ENCODE measurements at places on chromosomes 5 and 9.
A peak's percentile ranks its signal among the peaks of the same experiment; 100 is the strongest.

DNA sequence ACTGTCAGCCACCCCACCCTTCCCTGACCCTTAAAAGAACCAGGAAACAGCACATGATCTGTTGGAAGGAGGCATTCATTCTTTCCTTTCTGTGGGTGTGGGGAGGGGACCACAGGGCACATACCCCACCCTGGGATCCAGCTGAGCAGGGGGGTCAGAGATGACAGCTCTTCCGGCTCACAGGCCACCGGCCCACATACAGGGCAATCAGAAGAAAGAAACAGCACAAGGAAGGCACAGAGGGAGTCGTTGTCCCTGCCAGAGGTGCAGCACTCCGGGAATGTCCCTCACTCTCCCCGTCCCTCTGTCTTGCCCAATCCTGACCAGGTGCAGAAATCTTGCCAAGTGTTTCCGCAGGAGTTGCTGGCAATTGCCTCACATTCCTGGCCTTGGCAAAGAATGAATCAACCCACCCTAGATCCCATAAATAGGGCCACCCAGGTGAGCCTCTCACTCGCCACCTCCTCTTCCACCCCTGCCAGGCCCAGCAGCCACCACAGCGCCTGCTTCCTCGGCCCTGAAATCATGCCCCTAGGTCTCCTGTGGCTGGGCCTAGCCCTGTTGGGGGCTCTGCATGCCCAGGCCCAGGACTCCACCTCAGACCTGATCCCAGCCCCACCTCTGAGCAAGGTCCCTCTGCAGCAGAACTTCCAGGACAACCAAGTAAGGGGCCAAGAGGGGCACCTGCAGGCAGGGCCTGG is at the start of gene LCN2:
Gene LCN2, plus strand, starts transcription at position 453 of the 701 bp plus-strand sequence. Its CDS starts 73 bp downstream, at position 526.
- DNase-seq = no peak

- DNase-seq = no peak
These were observed 128.5 kb upstream of the CPEB4 start for GRCh38 chr5:173759691-173760090.

- DNase-seq = peak; percentile 18
These were observed 926.3 kb upstream of the ARRDC3 start for GRCh38 chr5:92309336-92309991.

DNA sequence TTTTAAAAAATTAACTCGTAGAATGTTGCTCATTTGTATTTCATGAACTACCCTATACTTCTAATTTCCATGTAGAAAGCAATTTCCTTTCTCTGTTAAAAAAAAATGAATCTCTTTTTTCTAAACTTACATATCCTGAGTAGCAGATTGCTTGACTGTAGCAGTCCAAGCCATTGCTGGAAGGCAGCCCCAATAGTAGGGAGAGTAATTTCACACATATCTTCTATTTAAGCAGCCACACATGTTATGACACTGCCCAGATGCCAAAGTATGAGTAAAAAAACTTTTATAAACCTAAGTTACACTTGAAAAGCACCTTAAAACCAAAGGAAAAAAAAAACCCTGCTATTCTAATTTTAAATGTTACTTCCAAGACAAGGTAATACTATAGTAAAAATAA is 69.6 kb downstream of the FBXL17 start:
- no peak for DNase-seq

DNA sequence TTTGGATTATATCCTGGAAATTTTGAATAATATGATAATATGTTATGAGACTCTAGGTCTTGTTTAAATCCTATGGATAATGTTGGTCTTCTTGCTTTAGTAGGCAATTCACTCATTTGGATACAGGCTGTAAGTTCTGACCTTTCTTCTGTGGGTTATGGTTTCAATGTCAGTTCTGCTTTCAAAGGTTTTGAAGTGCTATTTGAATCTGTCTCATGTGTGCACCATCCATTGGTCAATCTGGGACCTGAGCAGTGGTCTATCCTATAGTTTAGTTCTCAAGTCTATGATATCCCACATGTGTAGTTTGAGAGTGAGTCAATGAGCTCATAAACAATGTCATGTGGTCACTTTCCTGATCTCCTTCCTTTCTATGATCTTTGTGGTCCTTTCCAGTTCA is 94.4 kb downstream of the RMI1 start:
- no peak for DNase-seq

DNA sequence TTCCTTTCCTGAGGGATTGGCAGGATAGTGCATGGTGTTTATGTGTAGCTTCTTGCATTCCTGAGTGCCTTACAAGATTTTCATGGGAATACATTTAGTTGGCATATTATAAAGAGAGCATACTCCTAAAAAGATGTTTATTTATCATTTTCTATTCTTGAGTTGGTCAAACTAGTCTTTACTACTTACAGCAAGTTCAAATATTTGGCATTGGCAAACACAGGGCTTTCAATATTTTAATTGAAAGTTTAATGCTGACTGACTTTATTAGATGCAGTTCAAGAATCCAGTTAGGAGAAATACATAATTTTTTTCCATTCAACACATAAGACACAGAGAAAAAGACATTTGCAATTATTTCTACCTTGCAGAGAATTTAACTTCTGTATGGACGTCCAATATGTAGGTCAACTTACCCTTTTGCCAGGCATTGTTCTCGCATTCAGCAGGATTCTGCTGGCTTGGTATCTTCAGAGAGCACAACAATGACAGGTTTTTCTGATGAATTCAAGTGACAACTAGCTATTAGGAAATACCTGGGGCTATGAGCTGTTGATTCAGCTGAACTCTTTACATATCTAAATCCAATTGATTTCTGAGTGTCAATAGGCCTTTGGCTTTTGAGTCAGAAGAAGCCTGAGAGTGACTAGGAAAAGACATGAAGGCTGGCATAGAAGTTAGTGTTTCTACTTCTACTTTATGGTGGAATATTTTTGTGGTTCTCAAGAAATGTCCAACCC is 129.6 kb downstream of the LURAP1L start:
- DNase-seq = no peak

GRCh38 chr5:64682608-64683007 is 7.7 kb upstream of the SHISAL2B start:
- no peak for DNase-seq

GRCh38 chr5:12865529-12865928 is 961.3 kb upstream of the CTNND2 start:
- no peak for DNase-seq

Data from fibroblast of skin of left quadriceps (primary cell).